Activated CD4-positive, alpha-beta memory T cell treated with anti-CD3 and anti-CD28 coated beads, Interleukin-2, amount 10 ng/mL, durations not matched to agents 7 days and 5 days (primary cell): ENCODE measurements at places on chromosomes 2 and 18. TPM values are rescaled to one million over a fixed set of nuclear protein-coding genes. Genes with fewer than 3 reads are reported as not detected.

- no peak overlapping the region for H3K27ac ChIP-seq
- H3K4me3 ChIP-seq = no peak overlapping the region
- H3K27me3 ChIP-seq = no peaks in the 10 kb centered on the region
- DNase-seq = no peak
- peaks cover 12% of the 10 kb centered on the region for H3K36me3 ChIP-seq
Measured at GRCh38 chr2:161097157-161097556, 63.1 kb upstream of the TANK start.

DNA sequence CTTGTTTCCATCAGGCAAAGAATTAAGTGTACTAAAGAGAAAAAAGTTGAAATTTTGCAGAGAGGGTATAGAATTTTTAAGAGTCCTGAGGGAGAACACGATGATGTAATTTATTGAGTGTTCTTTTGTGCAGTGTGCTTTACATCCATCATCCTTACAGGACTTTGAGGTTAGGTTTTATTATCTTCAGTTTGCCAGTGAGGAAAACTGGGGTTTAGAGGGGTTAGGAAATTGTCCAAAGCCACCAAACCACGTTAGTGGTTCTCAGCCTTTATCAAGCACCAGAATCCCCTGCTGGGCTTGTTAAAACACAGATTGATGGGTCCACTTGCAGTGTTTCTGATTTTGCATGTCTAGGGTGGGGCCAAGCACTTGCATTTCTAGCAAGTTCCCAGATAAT, 277.5 kb downstream of the KCNS3 start:
- DNase-seq = no peak
- no peaks in the 10 kb centered on the region for H3K4me1 ChIP-seq

DNA sequence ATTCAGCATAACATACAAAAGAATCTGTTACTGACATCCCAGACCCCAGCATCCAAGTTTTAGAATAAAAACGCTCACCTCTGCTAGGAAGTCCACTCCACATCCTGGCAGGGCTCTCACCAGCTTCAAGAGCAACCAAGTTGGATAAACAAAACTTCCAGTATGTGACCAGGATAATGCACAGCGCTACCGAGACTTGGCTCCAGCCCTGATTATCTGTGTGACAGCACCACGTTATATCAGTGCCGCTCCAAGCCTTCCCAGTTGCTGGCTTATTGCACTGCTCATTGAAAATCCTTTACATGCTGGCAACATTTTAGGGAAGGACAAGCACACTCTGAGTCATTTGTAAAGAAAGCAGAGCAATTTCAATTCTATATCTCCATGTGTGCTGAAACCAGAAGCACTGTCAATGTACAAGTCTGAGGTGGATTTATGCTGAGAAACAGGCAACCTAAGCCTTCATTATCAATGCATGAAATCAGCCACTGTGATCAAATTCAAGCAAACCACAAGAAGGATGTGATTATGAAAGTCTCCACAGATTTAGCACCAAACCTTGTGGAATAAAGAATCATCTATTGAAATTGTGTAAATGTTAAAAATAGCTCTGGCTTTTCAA, 115.7 kb downstream of the ZNF385B start:
- no peak for DNase-seq
- no peaks in the 10 kb centered on the region for H3K4me1 ChIP-seq
- H3K36me3 ChIP-seq = no peaks in the 10 kb centered on the region
- H3K4me3 ChIP-seq = no peak overlapping the region

The LIMS4 gene
- total RNA-seq = 3.7 TPM

The NCKAP5 gene
- total RNA-seq = not detected

The NPAS2 gene
- total RNA-seq = 1.4 TPM
